ENCODE measurements at places on chromosomes 4 and X. TPM values are rescaled to one million over a fixed set of nuclear protein-coding genes. Genes with fewer than 3 reads are reported as not detected.

GRCh38 chrX:95762716-95763115 is 921.9 kb upstream of the DIAPH2 start:
- peak; percentile 1 for DNase-seq

DNA sequence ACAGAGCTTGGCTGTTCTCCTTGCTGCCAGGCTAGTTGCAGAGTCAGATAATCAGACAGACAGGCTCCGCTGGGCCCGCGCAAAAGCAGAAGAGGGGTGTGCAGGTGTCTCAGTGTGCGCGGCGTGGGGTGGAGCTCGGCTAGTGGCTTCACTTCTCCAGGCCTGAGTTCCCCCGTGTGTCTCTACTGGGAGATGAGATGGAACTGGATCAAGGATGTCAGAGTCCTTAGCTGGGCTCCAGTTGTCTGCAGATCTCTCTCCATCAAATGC is 21.1 kb downstream of the HTRA3 start:
- DNase-seq = no peak

DNA sequence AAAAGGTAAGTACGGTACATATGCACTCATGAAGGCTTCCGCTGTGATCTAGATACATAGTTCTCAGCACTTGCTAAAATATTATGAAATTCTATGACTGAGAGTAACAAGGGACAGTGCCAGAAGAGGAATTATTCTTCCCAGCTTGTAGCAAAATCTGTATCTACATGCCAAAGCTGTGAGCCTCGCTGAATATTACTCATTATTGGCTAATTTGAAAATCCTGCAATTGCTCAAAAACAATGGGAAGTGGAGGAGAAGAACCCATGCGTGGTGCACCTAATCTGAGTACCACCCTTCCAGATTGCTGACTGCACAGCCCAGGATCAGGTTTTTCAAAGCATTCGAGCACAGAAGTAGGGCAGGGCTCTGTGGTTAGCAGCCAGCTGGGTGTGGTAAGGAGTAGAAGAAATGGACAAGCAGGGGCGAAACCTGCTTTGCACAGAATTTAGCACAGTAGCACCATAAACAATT is 17.4 kb upstream of the PDCL2 start:
- DNase-seq = peak; percentile 63

GRCh38 chr4:110245577-110245976 is 47.2 kb upstream of the ELOVL6 start:
- DNase-seq = peak; percentile 8

DNA sequence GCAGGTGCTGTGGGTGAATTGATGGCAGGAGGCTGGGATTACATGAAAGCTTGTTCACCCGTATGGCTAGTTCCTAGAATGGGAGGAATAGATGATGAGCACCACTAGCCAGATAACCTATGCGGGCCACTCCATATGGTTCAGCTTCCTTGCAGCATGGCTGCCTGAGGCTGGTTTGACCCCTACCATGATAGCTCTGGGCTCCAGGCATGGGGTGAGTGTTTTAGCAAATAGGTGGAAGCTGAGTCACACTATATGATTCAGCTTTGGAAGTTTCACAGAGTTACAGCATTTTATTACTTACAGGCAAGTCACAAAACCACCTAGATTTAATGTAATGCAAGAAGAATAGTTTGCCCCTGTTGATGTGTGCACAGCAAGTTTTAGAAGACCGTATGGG is 603.2 kb downstream of the STIM2 start:
- no peak for DNase-seq

- no peak for DNase-seq
These were observed 809 bp upstream of the H2AZ1 start for GRCh38 chr4:99950913-99951254.

DNA sequence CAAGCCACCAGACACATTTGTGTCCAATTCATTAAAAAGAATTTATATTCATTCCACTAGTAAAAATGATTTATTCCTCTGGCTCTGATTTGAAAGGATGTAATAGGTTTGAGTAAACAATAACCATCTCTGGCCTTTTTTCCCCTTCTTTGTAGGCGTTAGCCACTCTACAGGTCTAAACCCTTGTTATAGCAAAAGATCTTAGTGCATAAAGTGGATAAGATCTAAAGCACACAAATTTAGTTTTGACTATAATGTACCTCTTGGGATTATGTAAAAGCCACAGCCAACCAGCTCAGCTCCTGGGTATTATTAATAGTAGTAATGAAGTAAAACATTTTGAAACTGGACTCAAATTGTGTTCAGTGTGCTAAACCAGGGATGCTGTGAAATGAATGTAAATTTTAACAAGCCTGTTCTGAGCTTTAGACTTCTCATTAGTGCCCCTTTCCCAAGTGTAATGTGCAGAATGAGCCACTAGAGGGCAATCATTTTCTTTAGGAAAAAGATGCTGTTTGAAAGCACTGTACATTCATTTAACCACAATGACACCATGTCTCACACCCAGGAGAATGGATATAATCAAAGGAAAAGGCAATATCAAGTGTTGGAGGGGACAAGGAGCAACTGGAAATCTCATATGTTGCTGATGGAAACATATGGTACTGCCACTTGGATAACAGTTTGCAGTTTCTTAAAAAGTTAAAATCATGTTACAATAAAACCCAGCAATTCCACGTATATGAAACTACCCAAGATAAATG is 69.7 kb downstream of the KLHL8 start:
- DNase-seq = peak; percentile 89

- no peak for DNase-seq
These were observed 134.5 kb downstream of the ARHGAP6 start for GRCh38 chrX:11531226-11531625.

GRCh38 chrX:42748067-42748850 is 29.7 kb downstream of the PPP1R2C start:
- DNase-seq = peak; percentile 57

- no peak for DNase-seq
These were observed 12.2 kb downstream of the ANTXR2 start for GRCh38 chr4:80060804-80061203.

- DNase-seq = no peak
These were observed 14.3 kb downstream of the SGMS2 start for GRCh38 chr4:107838861-107839565.

DNA sequence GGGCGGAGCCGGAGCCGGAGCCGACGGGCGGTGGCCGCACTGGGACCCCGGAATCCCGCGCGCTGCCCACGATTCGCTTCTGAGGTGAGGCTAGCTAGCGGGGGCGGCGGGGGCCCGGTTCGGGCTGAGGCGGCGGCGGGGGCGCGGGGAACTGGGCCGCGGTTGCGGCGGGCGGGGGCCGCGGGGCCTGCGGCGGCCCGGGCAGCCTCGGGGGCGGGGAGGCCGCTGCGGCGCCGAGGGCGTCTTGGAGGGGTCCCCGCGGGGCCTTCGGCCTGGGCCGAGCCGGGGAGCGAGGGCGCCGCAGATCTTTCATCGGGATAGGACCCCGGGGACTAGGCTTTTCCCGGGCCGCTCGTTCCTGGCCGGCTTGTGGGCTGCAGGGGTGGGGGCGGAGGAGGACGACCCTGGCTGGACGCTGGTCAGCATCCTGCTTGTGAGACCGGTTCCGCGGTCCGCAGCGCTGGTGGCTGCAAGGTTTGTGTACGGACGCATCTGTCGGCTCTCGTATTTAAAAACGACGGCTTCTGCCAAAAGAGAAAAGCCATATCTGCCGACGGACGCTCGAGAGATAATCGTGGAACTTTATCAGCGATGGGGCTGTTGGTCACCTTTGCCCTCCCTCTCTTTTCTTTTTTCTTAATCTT is 419 bp downstream of the ADD1 start:
- peak; percentile 50 for DNase-seq

DNA sequence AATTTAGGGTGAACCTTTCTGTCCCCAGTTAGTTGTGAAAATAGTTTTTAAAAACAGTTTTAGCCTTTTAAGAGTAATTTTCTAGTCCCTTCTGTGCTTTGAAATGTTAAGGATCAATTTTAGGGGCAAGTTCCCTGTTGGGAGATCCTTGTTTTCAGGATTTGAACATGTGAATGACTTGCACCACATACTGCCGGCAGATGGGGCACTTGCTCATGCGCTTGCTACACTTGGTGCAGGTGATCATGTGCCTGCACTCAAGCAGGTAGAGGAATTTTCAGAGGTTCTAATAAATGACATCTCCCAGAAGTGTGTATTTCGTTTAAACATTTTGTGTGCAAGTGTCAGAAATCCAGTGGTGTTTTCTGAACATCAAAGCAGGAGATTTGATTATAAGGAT is 195.9 kb downstream of the CHM start:
- no peak for DNase-seq

Gene TLR8
- 1.7 TPM for total RNA-seq

Gene RBPJ
- total RNA-seq = 108 TPM

Gene FAM241A
- total RNA-seq = 6.3 TPM

Gene FAM47A
- total RNA-seq = not detected

Gene SASH3
- total RNA-seq = 2.9 TPM

Gene EDNRA
- total RNA-seq = 35.4 TPM

Gene FREM3
- 2.2 TPM for total RNA-seq

Gene TMEM35A
- total RNA-seq = 3.1 TPM

Measured in umbilical cord (tissue), 2 donors.